ENCODE measurements at places on chromosomes 3 and 15.

GRCh38 chr3:32189693-32190092 lies 48.8 kb upstream of the CMTM8 start:
- DNase-seq, result no peak

DNA sequence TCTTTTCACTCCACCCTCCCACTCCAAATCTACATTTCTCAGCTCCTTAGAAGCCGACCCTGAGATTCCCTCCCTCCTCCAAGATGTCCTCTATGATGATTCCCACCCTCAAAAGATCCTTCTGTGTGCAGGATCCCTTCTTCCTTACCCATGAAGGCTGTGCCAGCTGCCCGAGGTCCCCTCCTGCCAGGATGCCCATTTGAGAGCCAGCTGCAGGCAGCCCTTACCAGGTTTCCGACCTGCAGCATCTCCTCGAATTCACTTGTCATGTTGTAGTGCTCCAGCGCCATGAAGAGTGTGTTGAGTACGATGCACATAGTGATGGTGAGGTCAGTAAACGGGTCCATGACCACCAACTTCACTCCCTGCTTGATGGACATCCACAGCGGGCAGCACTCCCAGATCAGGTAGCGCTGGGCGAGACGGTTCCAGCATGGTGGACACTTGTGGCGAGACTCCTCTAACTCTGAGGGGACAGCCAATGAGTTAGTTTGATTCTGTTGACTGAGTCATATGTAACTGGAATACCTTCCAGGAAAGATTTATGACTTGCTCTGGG lies 51.9 kb downstream of the SCN5A start:
- DNase-seq, result no peak

GRCh38 chr3:43104660-43105595 lies 951 bp downstream of the POMGNT2 start:
- no peak for DNase-seq

DNA sequence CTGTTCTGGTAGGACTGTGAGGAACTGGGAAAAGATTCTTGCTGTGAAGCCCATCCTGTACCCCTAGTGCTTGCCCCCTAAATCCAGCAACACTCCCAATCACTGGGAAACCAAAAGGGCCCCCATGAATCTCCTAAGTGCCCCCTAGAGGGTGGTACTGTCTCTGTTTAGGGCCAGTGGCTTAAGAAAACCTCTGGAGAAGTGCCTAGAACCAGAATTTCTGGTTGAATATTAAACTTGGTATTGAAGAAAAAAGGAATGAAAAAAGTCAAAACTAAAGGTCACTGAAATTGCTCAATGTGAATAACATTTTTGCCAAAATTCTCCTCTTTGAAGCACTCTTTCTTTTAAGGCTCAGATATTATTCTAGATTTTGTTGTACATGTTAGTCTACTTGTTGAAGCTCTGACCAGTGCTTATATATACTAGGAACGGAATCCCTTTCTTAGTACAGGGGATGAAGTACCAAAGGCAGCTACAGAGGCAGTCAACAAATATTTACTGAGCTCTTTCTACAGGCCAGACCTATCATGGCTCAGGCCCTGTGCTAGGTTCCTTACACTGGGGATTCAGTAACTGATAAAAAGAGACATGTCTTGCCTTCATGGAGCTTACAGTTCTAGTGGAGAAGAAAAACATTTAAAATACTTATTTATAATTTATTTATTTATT lies 138.8 kb downstream of the MYLK start:
- DNase-seq, result no peak

GRCh38 chr15:42577514-42578031 lies 2.2 kb downstream of the STARD9 start:
- no peak for DNase-seq

- no peak for DNase-seq
Observed at GRCh38 chr15:61169904-61170695, 59.0 kb downstream of the RORA start.
